DMS79 treated with DMSO at 0.1 percent for 48 hours (cell line): ENCODE measurements at places on chromosomes 4 and X.

DNA sequence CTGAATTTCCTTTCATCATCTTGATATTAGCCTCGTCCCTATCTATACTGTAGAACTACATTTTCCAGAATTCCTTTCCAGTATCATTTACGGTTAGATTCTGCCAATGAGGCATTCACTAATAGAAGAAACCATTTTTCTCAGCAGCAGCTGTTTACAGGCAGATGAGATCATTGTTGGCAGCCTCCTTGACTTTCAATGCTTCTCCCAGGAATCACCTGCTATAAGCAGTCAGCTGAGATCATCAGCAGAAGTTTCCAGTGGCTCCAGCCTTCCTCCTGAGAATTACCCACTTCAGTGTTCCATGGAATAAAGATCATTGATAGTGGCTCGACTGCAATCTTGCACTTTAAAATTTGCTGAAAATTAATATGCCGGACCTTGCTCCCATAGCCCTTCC is 157.3 kb upstream of the TET2 start:
- no peak for DNase-seq

DNA sequence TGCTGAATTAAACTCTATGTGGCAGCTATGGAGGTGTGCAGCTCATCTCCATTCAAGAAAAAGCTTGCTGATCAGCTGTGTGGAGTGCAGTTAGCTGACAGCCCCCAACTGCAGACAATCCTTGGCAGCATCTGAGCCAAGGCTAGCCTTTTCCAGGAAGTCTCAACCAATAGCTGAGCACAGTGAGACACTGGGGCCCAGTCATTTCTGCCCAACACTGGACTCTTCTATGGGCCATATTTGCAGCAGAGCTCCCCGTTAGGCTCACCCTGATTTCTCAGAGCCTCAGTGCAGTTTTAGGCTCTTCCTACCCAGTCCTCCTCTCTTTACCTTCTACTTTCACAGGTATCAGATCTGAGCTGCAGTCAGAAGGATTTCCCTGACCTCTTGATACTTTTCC is 12.9 kb downstream of the DDX53 start:
- no peak for DNase-seq

DNA sequence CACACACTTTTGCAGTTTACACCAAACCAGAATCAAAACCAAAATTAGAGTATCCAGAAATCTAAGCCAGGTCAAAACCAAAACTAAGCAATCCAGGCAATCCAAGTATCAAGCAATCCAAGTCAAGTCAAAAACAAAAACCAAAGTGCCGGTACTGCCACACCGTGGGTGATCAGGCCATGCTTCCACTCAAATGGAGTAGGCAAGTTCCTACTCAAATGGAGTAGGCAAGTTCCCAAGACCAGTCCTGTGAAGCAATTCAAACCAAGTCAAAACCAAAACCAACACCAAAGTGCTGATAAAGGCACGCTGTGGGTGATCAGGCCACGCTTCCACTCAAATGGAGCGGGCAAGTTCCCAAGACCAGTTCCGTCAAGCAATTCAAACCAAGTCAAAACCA is 31.3 kb downstream of the MID1 start:
- no peak for DNase-seq

DNA sequence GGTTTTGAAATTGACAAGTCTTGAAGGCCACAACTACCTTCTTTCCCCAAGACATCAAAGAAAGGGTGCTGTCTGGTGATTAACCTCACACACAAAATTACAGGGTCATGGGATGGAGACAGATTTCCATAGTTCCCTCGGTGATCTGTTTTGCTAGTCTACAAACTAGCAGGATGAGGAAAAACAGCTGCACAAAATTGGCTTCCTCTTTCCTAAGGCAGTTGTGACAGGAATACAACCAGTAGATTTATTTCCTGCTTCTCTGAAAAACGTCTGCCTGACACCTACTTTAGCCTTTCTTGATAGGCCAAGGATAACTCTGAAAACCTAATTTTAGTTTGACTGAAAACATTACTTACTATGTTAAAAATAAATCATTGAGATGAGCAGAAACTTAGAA is 39.6 kb downstream of the DKK2 start:
- no peak for DNase-seq

- DNase-seq, result no peak
Observed at GRCh38 chr4:26323821-26324220, 3.0 kb downstream of the RBPJ start.

- DNase-seq, result no peak
Observed at GRCh38 chrX:18377796-18378195, 23.3 kb upstream of the SCML2 start.

DNA sequence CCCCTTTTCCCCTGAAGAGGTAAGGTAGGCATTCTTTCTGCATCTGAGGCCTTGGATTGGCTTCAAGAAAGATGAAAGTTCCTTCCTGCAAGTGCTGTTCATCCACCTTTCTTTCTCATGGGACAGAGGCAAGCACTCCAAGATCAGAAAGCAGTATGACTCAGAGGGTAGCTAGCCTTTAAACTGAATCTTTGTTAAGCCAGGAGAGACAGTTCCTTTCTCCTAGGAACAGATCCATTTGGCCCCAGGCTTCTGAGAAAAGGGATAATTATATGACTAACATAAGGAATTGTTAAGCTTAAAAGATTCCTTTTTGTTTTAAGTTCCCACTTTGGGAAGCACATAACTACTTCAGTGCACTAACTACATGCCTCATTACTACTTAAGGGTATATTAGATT is 192.0 kb downstream of the PPP3CA start:
- no peak for DNase-seq

DNA sequence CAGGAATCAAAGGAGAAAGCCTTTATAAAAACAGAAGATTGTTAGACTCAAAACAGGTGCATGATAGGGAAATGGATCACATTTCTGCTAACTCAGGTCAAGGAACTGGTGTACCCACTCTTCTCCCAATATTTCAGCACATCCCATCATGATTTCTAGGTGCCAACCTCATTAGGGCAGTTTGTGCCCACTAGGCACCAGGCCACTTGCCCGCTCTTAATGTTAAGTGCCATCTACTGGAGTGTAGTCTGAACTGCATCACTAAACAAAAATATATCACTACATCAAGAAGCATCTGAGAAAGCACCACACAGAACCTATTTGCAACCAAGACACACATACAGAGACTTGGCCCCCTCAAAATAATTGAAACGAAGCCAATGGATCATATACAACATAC is 140.4 kb upstream of the GRID2 start:
- DNase-seq, result no peak

GRCh38 chrX:107978071-107978470 is 4.1 kb downstream of the TEX13B start:
- DNase-seq, result no peak

DNA sequence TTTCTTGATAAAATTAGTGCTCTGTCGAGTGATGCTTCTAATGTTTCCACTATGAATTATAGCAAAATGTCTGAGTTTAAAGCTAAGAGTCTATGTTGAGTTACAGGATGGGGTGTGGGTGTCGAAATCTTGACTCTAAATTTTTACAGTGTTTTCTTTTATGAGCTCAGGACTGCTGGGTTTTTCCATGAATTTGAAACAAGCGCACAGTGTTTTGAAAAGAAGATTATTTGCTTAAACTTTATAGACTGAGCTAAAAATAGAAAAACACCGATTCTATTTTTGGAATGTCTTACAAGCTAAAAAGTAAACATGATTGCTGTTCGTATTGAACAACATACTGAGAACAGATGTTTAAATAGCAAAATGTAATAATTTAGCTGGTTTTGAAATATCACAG is 7.5 kb downstream of the PTTG2 start:
- no peak for DNase-seq

DNA sequence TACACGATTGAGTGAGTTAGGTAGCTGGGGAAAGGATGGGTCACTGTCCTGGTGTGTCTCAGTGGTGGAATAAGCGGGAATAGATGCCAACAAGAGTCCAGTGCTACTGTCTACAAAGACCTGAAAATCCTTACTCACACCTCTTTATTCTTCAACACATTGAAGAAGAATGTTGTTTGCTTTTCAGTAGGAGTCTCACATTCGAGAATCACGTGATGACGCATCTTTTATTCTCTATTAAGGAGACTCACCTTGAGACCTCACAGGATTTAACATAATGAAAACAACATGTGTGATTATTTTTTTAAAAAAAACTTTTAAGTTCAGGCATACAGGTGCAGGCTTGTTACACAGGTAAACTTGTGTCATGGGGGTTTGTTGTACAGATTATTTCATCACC is 75.2 kb downstream of the CD38 start:
- DNase-seq, result no peak

- no peak for DNase-seq
Observed at GRCh38 chrX:115098897-115099296, 81.5 kb upstream of the IL13RA2 start.

GRCh38 chr4:83219344-83220331 is 65.0 kb downstream of the COQ2 start:
- DNase-seq, result peak; percentile 7

- no peak for DNase-seq
Observed at GRCh38 chrX:88146577-88146976, 600.4 kb upstream of the CPXCR1 start.

- no peak for DNase-seq
Observed at GRCh38 chr4:73161527-73162185, 92.1 kb upstream of the COX18 start.

DNA sequence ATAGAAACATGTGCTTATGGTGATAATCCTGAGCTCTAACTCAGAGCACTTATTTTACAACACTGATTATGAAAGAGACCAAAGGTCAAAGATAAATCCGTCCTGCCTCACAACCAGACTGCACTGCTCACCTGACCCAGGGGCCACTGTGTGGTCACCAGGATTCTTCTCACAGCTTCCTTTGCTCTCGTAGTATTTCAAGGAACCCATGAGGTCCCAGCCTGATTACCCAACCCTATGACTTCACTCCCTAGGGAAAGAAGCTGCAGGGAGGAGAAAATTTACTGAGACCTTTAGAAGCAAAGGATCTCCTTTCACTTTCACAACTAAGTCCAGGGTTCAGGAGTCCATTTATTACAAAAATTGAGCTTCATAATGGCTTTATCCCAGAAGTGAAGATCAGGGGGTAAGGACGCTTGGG is 9.6 kb downstream of the SLC25A5 start:
- no peak for DNase-seq
